Cardiac septum (tissue), 1 donor: ENCODE measurements at places on chromosomes 7 and 10.

DNA sequence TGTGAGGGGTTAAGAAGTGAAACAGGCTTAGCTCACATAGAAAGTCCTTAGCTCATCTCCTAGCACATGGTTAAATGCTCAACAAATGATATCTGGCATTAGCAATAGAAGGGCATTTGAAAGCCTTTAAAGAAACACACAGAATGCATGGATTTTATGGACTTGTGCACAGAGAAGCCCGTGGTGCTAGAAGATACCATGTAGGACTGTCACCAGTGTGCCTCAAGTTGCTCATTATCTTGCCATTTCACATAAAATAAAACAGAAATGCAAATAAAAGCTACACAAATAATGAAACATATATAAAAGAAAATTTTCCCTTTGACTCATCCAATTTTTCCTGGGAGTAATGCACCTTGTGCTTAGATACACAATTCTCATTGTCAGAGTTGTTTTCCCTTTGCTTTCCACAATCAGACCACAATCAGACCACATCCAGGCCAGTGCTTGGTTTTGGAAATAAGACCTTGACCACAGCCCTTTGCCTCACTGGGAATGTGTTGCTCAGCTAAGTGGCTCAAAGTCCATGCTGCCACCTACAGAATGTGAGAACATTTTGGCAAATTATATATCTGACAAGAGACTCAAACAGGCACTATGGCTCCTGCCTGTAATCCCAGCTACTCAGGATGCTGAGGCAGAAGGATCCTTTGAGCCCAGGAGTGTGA, 9.5 kb upstream of the WDR11 start:
- DNase-seq = no peak

DNA sequence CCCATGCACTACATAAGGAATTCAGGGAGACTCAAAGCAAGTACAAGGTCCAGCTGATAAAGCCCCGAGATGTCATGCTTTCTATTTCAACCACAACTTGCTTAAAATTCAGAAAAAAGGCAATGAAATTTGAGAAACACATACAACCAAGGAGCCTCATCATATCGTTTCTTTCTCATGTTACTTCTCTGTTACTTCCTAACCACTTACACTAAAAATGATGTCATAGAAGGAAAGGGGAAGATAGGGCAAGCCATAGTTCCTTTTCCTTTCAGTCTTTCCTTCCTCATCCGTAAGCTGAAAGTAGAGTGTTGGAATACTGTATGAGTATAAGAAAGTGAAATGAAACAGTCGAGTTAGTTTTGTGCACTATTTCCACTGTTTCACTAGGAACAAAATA, 27.9 kb upstream of the CDK14 start:
- no peak for DNase-seq

DNA sequence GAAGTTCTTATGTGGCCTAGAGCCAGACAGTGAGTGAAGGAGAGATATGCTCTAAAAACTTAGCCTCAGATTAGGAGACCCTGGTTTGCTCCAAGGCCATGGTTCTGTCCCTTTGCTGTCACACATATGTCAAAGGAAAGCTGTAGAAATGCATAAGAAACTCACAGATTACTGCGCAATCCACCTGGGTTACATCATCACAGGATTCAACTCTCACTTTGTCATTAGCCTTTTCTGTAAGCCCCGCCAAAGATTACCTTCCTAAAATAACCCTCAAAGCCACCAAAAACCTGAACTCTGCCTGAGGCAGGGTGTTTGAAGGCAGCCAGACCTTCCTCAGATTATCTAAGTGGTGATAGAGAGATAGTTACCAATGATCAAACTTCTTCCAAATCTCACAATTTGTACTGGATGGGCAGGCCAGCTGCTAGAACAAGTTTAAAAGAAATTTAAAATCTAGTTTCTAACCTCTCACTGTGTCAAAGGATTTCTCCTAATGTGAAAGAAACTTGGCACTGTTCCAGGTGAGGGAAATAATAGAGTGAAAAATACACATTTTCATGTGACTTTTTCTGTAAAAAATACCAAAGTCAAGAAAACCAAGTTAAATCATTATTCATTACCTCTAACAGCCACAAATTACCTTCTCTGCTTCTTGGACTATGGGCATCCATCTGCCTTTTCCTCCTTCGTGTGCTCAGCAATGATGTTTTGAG, 567.2 kb downstream of the SUGCT start:
- no peak for DNase-seq

DNA sequence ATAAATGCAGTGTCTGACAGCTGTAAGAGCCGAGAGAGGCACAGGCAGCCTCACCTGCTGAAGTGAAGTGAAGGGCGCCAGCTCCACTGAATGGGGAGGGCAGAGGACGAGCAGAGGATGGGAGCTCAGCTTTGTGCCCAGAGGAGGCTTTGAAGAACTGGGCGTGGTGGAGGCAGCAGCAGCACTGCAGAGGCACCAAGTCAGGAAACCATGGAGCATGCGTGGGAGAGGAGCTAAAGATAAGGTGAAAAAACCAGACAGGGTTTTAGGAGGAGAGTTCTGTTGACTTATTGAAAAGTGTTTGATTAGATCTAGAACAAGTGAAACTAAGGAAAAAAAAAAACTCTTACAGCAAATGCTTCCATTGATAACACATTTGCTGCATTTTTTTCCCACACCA, 216.4 kb downstream of the CXCL12 start:
- DNase-seq = no peak

DNA sequence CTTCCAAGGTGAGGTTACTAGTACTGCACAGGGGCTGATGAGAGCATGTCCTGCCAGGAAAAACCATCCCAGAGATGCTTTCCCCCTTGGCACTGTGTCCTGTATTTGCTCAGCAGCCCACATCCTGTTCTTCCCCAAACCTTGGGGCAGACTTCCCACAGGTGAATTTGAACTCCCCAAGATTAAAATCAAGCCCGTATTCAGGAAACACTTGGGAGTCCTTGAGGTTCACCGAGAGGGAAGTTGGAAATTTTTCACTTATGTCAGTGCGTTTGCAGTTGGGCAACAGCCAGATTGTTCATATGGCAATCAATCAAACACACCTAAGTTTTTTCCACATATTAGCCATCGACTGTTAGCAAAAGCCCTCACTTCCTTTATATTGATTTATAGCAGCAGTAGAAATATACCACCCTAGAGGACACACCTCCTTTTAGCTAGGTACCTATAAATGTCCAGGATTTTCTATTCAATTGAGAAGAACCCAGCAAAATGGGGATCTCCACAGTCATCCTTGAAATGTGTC, at the start of gene DMBT1:
TSS of gene DMBT1 (plus strand) at position 476 of the 526 bp plus-strand sequence. CDS start at position 493, 17 bp downstream.
- DNase-seq = no peak

GRCh38 chr7:101595766-101596537, 33.1 kb downstream of the MYL10 start:
- peak; percentile 38 for DNase-seq

DNA sequence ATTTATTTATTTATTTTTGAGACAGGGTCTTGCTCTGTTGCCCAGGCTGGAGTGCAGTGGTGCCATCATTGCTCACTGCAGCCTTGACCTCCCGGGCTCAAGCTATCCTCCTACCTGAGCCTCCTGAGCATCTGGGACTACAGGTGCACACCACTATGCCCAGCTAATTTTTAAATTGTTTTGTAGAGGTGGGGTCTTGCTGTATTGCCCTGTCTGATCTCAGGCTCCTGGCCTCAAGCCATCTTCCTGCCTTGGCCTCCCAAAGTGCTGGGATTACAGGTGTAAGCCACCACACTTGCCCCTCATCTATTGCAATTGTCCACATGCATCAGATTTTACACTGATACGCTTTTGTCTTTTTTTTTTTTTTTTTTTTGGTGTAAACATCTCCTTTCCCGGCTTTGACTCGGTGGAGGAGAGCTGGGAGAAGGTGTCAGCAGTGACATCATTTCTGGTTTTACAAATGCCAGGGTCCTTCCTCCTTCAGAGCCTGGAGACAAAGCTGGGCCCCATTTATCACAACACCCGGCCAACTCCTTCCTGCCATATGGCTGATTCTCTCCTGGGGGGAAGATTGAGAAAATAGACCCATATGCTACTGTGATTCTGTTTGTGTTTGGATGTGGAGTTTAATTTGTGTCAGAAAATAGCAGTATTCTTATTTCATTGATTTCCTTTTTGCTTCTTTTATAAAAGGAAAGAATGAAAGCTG, 61.3 kb downstream of the GALNT17 start:
- no peak for DNase-seq

DNA sequence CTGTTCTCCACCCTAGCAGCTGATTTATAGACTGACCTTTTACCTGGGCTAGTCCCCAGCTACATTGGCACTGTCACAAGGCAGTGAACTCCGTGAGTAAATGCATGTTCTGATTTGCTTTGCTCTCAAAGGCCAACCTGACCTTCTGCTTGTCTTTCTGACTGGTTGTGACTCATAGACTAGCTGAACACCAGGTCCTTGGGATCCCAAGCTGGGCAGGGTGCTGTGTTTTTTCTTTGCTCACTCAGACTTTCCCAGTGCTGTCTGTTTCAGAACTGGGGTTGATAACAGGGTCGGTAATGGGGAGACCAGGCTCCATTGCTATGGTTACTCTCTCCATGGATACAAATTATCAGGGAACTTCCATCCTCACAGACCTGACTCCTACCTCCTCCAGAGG, 35.0 kb downstream of the EVX1 start:
- DNase-seq = no peak

- no peak for DNase-seq
These were observed 67.9 kb downstream of the SPDYE5 start for GRCh38 chr7:75559976-75560365.

GRCh38 chr7:13933536-13933935, 55.9 kb downstream of the ETV1 start:
- DNase-seq = no peak

GRCh38 chr10:3465406-3465891, 292.9 kb upstream of the PITRM1 start:
- no peak for DNase-seq
